ENCODE measurements at places on chromosomes 11 and 22. TPM values are rescaled to one million over a fixed set of nuclear protein-coding genes. Genes with fewer than 3 reads are reported as not detected.

GRCh38 chr11:75582895-75583717 lies 21.1 kb downstream of the SERPINH1 start:
- no peaks in the 10 kb centered on the region for H3K27me3 ChIP-seq
- no peaks in the 10 kb centered on the region for H3K36me3 ChIP-seq
- peaks cover 14% of the 10 kb centered on the region for H3K4me1 ChIP-seq
- peak overlapping the region; percentile 33 for H3K4me3 ChIP-seq

DNA sequence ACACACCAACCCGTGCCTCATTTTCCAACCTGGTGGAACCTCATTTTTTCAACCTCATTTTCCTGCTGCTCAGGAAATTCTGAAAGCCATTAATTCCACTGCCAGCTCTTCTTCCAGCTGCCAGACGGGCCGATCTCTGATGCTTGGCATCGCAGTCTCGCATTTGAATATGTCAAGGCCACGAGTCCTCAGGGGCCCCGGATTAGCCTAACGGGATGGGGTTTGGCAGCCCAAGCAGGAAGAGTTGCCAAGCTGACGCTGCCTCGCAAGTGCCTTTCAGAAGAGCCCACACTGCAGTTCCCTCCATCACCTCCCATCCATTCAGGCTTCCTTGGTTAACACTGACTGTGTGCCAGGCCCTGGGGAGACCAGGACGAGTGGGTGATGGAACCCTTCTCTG lies 8.7 kb downstream of the RASD2 start:
- no peaks in the 10 kb centered on the region for H3K36me3 ChIP-seq
- no peak overlapping the region for H3K4me3 ChIP-seq
- H3K4me1 ChIP-seq: no peaks in the 10 kb centered on the region
- no peak overlapping the region for H3K27ac ChIP-seq
- DNase-seq: no peak

DNA sequence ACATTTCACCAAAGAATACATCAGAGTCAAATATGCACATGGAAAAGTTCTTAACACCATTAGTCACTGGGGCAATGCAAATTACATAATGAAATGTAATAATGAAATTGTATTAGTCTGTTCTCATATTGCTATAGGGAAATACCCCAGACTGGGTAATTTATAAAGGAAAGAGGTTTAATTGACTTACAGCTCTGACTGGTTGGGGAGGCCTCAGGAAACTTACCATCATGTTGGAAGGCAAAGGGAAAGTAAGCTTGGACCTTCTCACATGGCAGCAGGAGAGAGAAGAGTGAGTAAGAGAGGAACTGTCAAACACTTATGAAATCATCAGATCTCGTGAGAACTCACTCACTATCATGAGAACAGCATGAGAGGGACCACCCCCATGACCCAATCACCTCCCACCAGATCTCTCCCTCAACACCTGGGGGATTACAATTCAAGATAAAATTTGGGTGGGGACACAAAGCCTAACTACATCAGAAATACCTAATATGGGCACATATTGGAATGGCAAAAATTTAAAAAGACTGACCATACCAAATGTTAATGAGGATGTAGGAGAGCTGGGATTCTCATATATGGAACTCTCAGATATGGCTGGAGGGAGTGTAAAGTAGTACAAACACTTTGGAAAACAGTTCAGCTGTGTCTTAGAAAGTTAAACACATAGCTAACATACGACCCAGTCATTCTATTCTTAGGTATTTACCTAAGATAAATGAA lies 65.1 kb upstream of the CD44 start:
- no peak overlapping the region for H3K27ac ChIP-seq
- H3K27me3 ChIP-seq: no peaks in the 10 kb centered on the region
- DNase-seq: no peak
- H3K4me1 ChIP-seq: no peaks in the 10 kb centered on the region
- H3K36me3 ChIP-seq: no peaks in the 10 kb centered on the region

DNA sequence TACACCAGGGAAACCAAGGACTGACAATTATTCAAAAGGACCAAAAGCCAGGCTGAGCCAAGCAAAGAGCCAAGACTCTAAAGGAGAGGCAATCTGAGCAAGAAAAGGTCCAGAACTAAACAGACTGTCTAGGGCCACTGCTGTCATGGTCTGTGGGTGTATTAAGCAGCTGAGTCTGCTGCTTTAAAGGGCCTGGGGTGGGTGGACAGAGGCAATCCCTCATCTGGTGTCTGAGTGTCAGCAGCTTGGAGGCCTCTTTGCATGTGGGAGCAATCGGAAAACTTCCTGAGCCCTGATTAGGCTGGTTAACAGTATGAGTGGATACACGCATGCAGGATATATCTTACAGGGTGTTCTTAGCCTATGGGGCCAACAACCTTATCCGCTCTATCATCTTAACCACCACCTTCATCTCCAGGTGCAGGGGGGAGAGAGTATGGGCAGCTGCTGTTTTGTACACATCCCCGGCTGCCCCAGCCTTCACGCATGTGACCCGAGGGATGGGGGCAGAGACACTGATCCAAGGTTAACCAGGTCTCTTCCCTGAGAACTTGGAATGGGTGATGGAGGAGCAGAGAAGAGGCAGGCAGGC lies 67.5 kb upstream of the TIMP3 start:
- no peaks in the 10 kb centered on the region for H3K27me3 ChIP-seq
- H3K27ac ChIP-seq: no peak overlapping the region
- no peak for DNase-seq
- no peaks in the 10 kb centered on the region for H3K4me1 ChIP-seq
- no peak overlapping the region for H3K4me3 ChIP-seq

GRCh38 chr11:117814766-117815261 lies 9.7 kb downstream of the FXYD2 start:
- H3K27ac ChIP-seq: no peak overlapping the region
- H3K27me3 ChIP-seq: no peaks in the 10 kb centered on the region
- H3K36me3 ChIP-seq: no peaks in the 10 kb centered on the region
- no peak overlapping the region for H3K4me3 ChIP-seq
- peaks cover 19% of the 10 kb centered on the region for H3K4me1 ChIP-seq

DNA sequence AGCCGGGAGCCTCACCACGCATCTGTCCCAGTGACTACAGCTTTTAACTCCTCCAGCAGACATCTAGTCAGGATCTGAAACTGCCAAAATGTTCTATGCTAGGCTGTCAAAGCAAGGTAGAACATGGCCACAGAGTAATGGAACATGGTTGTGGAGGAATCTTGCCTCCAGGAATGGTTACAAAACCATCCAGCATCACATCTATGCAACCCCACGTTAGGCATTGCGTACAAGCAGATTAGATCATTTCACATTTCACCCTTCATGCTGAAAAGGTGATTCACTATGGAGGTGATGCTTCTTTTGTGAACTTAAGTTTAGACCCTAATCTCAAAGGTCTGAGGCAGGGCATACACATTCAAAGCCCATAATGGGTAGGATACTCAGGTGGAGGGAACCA lies 103.0 kb downstream of the PARVA start:
- no peak for DNase-seq
- no peaks in the 10 kb centered on the region for H3K4me1 ChIP-seq
- no peak overlapping the region for H3K4me3 ChIP-seq
- no peak overlapping the region for H3K27ac ChIP-seq
- H3K27me3 ChIP-seq: no peaks in the 10 kb centered on the region

GRCh38 chr22:24813861-24814770 lies 8.1 kb downstream of the SGSM1 start:
- no peaks in the 10 kb centered on the region for H3K27me3 ChIP-seq
- DNase-seq: no peak
- H3K4me3 ChIP-seq: no peak overlapping the region
- H3K27ac ChIP-seq: no peak overlapping the region
- H3K4me1 ChIP-seq: no peaks in the 10 kb centered on the region

DNA sequence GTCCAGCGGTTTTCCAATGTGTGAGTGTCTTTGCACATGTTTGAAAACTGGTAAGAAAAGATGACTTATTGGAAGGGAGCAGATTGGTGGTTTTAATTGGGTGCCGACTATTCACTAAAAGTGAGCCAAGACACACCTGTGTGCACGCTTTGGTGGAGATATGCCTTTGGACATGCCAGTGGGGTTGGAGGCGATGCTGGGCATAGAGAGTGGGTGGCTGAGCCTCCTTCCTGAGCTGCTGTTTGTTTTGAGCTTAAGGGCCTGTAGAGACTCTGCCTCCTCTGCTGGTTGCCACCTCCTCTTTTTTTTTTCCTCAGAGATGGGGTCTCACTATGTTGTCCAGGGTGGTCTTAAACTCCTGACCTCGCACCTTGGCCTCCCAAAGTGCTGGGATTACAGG lies 9.5 kb downstream of the IGHMBP2 start:
- H3K36me3 ChIP-seq: peaks cover 33% of the 10 kb centered on the region
- no peak overlapping the region for H3K4me3 ChIP-seq
- H3K27me3 ChIP-seq: no peaks in the 10 kb centered on the region
- no peaks in the 10 kb centered on the region for H3K4me1 ChIP-seq
- DNase-seq: no peak
- H3K27ac ChIP-seq: no peak overlapping the region

GRCh38 chr22:23190526-23190925 lies 10.2 kb downstream of the BCR start:
- peaks cover 25% of the 10 kb centered on the region for H3K4me1 ChIP-seq
- H3K27me3 ChIP-seq: no peaks in the 10 kb centered on the region
- no peak overlapping the region for H3K27ac ChIP-seq
- no peaks in the 10 kb centered on the region for H3K36me3 ChIP-seq

DNA sequence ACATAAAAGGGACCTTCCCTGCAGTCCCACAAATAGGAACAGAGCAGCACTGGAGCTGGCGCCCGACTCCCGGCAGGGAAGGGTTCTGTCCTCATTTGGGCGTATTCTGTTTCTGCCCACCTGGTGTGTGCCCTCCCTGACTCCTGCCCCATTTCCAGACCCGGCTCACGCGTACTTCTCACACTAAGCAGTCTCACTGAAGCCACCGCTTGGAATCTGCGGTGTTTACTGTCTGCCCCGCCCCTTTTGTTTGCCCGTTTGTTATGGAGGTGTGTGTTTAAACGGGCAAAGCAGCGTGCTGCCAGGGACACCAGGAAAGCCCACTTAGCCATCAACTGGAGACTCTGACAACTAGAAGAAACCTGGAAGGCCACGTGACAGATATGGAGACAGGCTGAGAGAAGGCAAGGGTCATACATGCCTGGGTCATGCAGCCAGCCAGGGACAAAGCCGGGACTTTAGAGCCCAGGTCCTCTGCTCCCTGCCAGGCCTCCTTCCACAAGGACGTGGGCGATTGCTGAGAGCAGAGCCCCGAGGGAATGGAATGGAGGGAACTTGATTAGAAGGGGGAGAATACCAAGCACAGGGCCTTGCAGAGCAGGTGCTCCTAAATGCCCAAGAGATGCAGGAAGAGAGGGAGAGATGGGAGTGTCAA lies 8.7 kb upstream of the EFCAB6 start:
- H3K36me3 ChIP-seq: no peaks in the 10 kb centered on the region
- no peak for DNase-seq
- H3K4me1 ChIP-seq: no peaks in the 10 kb centered on the region
- no peaks in the 10 kb centered on the region for H3K27me3 ChIP-seq

- H3K4me3 ChIP-seq: no peak overlapping the region
- no peak overlapping the region for H3K27ac ChIP-seq
- H3K27me3 ChIP-seq: no peaks in the 10 kb centered on the region
- H3K4me1 ChIP-seq: no peaks in the 10 kb centered on the region
- DNase-seq: no peak
Observed at GRCh38 chr11:117459123-117459978, 131.7 kb downstream of the CEP164 start.

GRCh38 chr22:49622241-49623105 lies 205.2 kb downstream of the BRD1 start:
- no peaks in the 10 kb centered on the region for H3K27me3 ChIP-seq
- H3K36me3 ChIP-seq: no peaks in the 10 kb centered on the region
- no peak overlapping the region for H3K4me3 ChIP-seq
- no peak overlapping the region for H3K27ac ChIP-seq

DNA sequence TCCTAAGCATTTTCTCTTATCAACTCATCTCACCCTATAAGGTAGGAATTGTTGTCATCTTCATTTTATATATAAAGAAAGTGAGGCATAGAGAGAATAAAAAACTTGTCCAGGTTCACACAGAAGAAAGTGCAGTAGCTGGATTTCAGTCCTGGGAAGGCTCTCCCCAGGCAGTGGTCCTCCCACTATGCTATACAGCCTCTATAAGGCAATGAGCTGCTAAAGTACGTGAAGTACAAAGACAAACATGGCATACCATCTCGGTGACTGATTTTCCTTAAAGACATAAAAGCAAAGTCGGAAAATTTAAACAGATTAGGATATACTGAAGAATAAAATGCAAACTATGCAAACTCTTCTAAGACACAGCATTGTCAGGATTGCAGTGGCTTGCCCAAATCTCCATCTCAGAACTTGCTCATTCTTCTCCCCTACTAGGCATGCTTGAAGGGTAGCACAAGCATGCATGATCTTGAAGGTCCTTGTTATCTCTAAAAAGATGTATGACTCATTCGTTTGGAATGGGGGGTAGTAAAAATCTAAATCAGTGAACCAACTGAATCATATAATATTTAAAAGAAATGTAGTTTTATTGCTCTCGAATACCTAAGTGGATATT lies 97.8 kb upstream of the CSNK2A3 start:
- no peak overlapping the region for H3K27ac ChIP-seq
- DNase-seq: peak; percentile 52
- no peaks in the 10 kb centered on the region for H3K36me3 ChIP-seq
- no peaks in the 10 kb centered on the region for H3K27me3 ChIP-seq
- no peak overlapping the region for H3K4me3 ChIP-seq

DNA sequence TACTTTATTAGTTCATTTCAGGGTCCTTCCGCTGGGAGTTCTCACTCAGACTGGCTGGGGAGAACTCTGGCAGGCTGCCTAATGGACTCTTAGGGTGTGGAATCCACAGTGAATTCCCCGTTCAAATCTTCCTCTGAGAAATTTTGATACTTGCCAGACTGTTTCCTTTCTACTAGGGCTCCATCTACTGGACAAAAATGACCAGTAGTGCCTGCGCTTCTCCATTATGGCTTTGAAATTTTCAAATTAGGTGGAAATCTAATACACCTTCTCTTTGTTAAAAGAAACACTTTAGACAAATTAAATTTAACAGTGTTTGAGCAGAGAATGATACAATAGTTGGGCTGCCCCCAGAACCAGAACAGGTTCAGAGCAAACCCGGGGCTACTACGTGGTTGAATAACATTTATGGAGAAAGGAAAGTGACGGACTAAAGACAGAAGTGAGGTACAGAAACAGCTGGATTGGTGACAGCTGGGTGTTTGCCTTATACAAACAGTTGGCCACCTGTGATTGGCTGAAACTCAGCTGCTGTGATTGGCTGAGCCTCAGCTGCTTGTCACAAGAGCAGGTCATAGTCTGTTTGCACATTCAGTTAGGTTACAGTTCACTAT lies 52.9 kb upstream of the FDX1 start:
- H3K36me3 ChIP-seq: no peaks in the 10 kb centered on the region
- no peaks in the 10 kb centered on the region for H3K27me3 ChIP-seq
- peaks cover 9% of the 10 kb centered on the region for H3K4me1 ChIP-seq

- no peak overlapping the region for H3K27ac ChIP-seq
- H3K36me3 ChIP-seq: no peaks in the 10 kb centered on the region
- no peak for DNase-seq
- peaks cover 15% of the 10 kb centered on the region for H3K27me3 ChIP-seq
- H3K4me1 ChIP-seq: no peaks in the 10 kb centered on the region
Observed at GRCh38 chr22:50677493-50678217, 5.0 kb downstream of the SHANK3 start.

GRCh38 chr11:109864834-109865547 lies 228.2 kb upstream of the ZC3H12C start:
- peaks cover 38% of the 10 kb centered on the region for H3K4me1 ChIP-seq
- H3K4me3 ChIP-seq: no peak overlapping the region
- peak; percentile 84 for DNase-seq
- no peaks in the 10 kb centered on the region for H3K27me3 ChIP-seq

The POLR3H gene
- 11.4 TPM for total RNA-seq

The VSIG10L2 gene
- total RNA-seq: not detected

The MRGPRF gene
- 11.2 TPM for total RNA-seq

The PARVG gene
- total RNA-seq: 0.33 TPM

The RIC3 gene
- 8.7 TPM for total RNA-seq

The BIK gene
- total RNA-seq: 41.7 TPM
